Spinal cord (tissue), 10 donors: ENCODE measurements at places on chromosomes 16 and 17. TPM values are rescaled to one million over a fixed set of nuclear protein-coding genes. Genes with fewer than 3 reads are reported as not detected.

DPEP1 gene
- 0.99 TPM for total RNA-seq

CCL17 gene
- not detected for total RNA-seq

KRT14 gene
- 1.4 TPM for total RNA-seq

TUBG1 gene
- 42.9 TPM for total RNA-seq

HOXB9 gene
- total RNA-seq: 19.8 TPM

SLC6A2 gene
- total RNA-seq: 0.89 TPM

TTYH2 gene
- 25.0 TPM for total RNA-seq

CA10 gene
- total RNA-seq: 85.5 TPM

LRRC75A gene
- 6.1 TPM for total RNA-seq

TPSD1 gene
- total RNA-seq: not detected

NDUFB10 gene
- total RNA-seq: 146 TPM

ST6GALNAC1 gene
- 3.3 TPM for total RNA-seq

C16orf96 gene
- 0.50 TPM for total RNA-seq

TBC1D28 gene
- total RNA-seq: not detected

GP2 gene
- total RNA-seq: not detected

PSME3 gene
- 59.2 TPM for total RNA-seq

GCGR gene
- total RNA-seq: 0.99 TPM

CA7 gene
- 0.50 TPM for total RNA-seq

PRRT2 gene
- total RNA-seq: 24.4 TPM

TNFRSF17 gene
- total RNA-seq: 0.20 TPM

SPPL2C gene
- total RNA-seq: not detected

KRT31 gene
- total RNA-seq: 0.11 TPM

GJC1 gene
- total RNA-seq: 24.3 TPM

NUDT7 gene
- 13.6 TPM for total RNA-seq

PRR35 gene
- total RNA-seq: 0.06 TPM

HIC1 gene
- total RNA-seq: 46.5 TPM

HEATR9 gene
- total RNA-seq: not detected

CDYL2 gene
- total RNA-seq: 11.4 TPM

RPS2 gene
- 1,440 TPM for total RNA-seq

TNFRSF13B gene
- total RNA-seq: not detected

PRPSAP2 gene
- 96.1 TPM for total RNA-seq

SLFN14 gene
- total RNA-seq: 0.50 TPM

CACNG4 gene
- total RNA-seq: 26.6 TPM

DOC2A gene
- 7.6 TPM for total RNA-seq

RHBDL3 gene
- 8.9 TPM for total RNA-seq

ST6GALNAC2 gene
- 29.1 TPM for total RNA-seq

DPEP3 gene
- 0.11 TPM for total RNA-seq

TK1 gene
- total RNA-seq: 11.0 TPM

KRTAP1-5 gene
- not detected for total RNA-seq

SOX9 gene
- total RNA-seq: 19.7 TPM

CCL8 gene
- total RNA-seq: 0.72 TPM

SRL gene
- 1.9 TPM for total RNA-seq

ZFPM1 gene
- total RNA-seq: 4.3 TPM

SKAP1 gene
- total RNA-seq: 4.4 TPM

KRTAP9-4 gene
- not detected for total RNA-seq
